ENCODE measurements at places on chromosomes 3 and 15. TPM values are rescaled to one million over a fixed set of nuclear protein-coding genes. Genes with fewer than 3 reads are reported as not detected.

Gene NANOGP8
- not detected for total RNA-seq

Gene UBA7
- total RNA-seq, result 16.4 TPM

Gene ILDR1
- total RNA-seq, result 0.12 TPM

Gene CLDN16
- 1.6 TPM for total RNA-seq

DNA sequence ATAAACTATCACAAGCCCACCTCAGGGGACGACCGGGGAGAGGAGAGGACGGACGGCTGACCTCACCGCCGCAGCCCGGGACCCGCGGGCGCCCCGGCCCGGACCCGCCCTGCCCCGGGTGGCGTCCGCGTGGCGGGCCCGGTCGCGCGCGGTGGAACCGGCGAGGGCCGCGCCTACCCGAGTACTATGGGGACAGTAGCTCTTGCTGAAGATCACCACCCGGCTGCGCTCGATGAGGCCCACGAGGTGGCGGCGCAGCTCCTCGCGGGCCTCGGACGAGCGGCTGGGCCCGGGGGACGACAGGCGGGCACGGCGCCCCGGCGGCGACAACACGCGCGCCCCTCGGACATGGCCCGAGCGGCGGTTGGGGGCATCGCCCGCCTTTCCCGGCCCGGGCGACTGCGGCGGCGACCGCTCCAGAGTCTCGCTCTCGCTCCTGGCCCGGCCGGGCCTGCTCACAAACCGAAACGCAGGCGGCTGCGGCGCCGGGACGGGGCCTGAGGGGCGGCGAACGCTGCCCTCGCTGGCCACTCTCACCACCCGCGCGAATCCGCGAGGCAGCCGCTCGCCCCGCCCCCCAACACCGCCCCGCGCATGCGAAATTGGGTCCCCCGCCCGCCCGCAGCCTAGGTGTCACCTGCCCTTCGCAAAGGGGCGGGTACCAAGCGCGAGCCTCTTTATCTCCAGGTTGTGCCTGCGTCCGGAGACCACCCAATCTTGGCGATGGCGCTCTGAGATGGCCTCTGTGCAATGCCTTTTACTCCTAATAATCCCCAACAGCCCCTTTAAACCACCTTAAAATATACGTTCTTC, at the start of gene TXNRD3:
TSS of gene TXNRD3 (minus strand) at position 554 of the 813 bp plus-strand sequence.
- peak within 1 kb of the TSS; percentile 63 for H3K4me3 ChIP-seq
- DNase-seq, result peak; percentile 93
- no peaks in the 10 kb centered on the region for H3K4me1 ChIP-seq
- no peaks in the 10 kb centered on the region for H3K36me3 ChIP-seq

DNA sequence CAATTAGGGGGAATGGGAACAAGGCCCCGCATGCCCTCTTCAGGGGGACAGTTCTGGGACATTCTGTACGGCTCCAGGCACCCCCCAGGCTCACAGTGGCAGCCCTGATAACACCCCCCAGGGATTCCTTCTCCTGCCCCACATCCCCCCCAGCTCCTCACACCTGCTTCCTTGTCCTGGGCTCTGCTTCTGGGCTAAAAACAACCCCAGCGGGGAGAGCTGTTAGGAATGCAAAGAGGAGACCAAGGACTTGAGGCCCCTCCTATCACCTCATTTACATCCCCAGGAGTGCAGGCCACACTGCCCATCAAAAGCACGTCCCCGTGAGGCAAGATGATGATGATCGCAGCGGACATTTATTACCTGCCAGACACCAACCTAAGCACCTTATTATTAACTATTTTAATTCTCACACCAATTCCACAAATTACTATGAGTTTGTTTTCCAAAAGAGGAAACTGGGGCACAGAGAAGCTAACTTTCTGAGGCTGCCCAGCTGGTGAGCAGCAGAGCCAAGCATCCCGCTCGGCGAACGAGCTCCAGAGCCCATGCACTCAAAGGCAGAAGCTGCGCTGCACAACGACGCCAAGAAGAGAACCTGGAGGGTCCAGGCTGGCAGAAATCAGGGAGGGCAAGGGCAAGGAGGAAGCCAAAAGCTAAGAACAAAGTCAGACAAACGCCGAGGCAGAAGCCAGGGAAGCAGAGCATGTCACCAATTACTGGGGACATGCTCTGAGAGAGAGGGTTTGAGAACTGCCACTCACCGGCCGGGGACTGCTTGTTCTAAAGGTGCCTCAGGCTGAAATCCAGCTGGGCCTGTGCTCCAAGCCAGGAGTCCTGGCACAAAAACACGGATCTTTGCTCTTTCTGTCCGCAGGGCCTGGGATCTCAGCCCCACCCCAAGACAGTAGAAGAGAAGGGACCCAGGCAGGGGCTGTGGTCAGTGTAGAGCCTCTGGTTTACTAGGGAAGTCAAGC, 76.2 kb upstream of the NSMCE3 start:
- no peaks in the 10 kb centered on the region for H3K27me3 ChIP-seq
- H3K4me1 ChIP-seq, result no peaks in the 10 kb centered on the region
- DNase-seq, result no peak
- no peak overlapping the region for H3K27ac ChIP-seq
- H3K36me3 ChIP-seq, result no peaks in the 10 kb centered on the region
- H3K4me3 ChIP-seq, result no peak overlapping the region

DNA sequence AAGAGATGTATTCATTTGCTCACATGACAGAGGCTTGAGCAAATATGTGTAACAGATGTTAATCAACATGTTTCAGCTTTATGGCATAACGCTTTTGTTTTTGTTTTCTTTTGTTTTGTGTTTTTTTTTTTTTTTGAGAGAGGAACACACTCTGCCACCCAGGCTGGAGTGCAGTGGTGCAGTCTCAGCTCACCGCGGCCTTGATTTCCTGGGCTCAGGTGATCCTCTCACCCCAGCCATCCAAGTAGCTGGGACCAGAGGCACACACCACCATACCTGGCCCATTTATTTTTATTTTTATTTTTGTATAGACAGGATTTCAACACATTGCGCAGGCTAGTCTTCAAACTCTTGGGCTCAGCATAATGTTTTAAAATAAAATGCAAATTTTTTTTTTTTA, 1504.4 kb upstream of the CADM2 start:
- H3K4me3 ChIP-seq, result no peak overlapping the region
- H3K27ac ChIP-seq, result no peak overlapping the region
- no peaks in the 10 kb centered on the region for H3K36me3 ChIP-seq
- no peaks in the 10 kb centered on the region for H3K4me1 ChIP-seq
- no peaks in the 10 kb centered on the region for H3K27me3 ChIP-seq

DNA sequence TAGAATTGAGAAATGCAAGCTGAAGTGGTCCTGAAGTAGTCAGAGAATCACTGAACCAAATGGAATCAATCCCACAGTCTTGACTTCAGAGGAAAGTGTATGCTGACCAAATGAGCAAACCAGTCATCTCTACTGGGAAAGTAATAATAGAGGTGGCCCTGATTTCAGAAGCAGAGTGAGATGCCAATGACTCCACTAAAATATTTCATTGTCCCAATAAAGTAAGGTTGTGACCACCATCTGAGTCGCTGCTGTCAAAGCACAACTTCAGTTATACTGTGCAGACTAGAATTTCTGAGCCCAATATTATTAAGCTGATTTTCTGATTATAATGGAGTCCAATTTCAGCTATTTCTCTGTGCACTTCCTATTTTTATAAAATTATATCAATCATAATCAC, 334.4 kb upstream of the THBS1 start:
- H3K27ac ChIP-seq, result no peak overlapping the region
- no peaks in the 10 kb centered on the region for H3K36me3 ChIP-seq
- no peaks in the 10 kb centered on the region for H3K27me3 ChIP-seq
- no peak for DNase-seq
- H3K4me1 ChIP-seq, result no peaks in the 10 kb centered on the region

- DNase-seq, result no peak
- no peaks in the 10 kb centered on the region for H3K27me3 ChIP-seq
- H3K36me3 ChIP-seq, result no peaks in the 10 kb centered on the region
- H3K4me1 ChIP-seq, result no peaks in the 10 kb centered on the region
- H3K4me3 ChIP-seq, result peak overlapping the region; percentile 82
Measured at GRCh38 chr3:134249296-134249841, 1.3 kb downstream of the RYK start.

DNA sequence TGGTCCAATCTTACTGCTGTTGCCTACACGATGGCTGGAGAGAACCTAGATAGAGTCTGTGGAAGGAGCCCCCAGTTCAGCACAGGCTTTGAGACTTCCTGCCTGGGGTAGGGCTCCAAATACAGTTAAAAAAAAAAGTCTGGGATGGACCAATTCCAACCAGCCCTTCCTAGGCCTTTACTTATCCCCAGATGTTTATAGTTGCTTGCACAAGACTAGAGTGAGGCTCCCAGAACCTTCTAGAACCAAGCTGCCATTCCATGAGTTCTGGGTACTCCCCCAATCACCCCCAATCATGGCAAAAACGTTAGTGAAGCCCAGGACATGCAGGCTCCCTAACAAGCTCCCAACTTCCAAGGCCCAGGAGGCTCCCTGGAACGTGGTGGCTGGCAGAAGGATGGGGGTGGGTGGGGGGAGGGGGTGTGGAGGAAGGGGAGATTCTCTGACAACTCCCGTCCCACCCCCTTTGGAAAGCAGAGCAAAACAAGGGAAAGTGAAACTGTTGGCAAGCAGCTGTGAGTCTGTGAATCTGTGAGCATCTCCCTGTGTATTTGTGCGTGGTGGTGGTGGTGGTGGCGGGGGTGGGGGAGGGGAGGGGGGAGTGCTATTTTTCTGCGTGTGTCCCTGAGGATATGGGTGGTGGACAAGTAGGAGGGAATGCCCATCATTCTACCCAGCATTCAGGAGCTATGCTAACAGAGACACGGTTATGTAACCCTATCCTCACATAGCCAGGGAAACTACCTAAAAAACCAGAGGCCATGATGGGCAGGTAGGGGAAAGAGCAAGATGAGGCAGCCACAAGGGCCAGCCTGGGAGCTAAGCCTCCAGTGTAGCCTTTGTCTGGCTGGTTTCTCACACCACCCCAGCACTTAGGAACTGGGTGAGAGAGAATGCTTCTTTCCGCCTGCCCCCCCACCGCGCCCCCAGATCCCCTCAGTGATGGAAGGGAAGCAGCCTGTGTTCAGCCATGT, 2.0 kb downstream of the MST1R start:
- no peaks in the 10 kb centered on the region for H3K4me1 ChIP-seq
- H3K4me3 ChIP-seq, result no peak overlapping the region
- no peaks in the 10 kb centered on the region for H3K36me3 ChIP-seq
- DNase-seq, result no peak

DNA sequence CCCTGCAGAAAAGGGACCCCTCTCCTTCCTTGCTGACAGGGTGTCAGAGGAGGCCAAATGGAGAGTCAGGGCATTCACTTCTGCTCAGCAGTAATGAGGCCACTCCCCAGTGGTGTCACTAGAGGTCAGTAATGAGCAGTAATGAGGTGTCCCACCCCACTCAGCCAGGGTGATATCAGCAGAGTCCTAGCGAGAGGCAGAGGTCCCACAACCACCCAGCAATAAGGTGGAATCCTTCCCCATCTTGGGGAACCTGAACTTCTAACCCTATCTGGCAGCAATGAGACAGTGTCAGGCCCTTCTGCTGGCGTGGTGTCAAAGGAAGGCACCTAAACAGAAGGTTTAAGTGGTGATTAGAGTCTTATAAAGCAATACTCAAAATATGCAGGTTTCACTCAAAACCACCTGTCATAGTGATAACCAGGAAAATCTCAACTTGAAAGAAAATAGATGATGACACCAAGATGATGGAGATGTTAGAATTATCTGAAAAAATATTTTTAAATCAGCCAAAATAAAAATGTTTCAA, 12.9 kb downstream of the OCA2 start:
- DNase-seq, result peak; percentile 68
- no peak overlapping the region for H3K4me3 ChIP-seq
- no peak overlapping the region for H3K27ac ChIP-seq
- H3K4me1 ChIP-seq, result no peaks in the 10 kb centered on the region
- H3K27me3 ChIP-seq, result no peaks in the 10 kb centered on the region
- no peaks in the 10 kb centered on the region for H3K36me3 ChIP-seq

DNA sequence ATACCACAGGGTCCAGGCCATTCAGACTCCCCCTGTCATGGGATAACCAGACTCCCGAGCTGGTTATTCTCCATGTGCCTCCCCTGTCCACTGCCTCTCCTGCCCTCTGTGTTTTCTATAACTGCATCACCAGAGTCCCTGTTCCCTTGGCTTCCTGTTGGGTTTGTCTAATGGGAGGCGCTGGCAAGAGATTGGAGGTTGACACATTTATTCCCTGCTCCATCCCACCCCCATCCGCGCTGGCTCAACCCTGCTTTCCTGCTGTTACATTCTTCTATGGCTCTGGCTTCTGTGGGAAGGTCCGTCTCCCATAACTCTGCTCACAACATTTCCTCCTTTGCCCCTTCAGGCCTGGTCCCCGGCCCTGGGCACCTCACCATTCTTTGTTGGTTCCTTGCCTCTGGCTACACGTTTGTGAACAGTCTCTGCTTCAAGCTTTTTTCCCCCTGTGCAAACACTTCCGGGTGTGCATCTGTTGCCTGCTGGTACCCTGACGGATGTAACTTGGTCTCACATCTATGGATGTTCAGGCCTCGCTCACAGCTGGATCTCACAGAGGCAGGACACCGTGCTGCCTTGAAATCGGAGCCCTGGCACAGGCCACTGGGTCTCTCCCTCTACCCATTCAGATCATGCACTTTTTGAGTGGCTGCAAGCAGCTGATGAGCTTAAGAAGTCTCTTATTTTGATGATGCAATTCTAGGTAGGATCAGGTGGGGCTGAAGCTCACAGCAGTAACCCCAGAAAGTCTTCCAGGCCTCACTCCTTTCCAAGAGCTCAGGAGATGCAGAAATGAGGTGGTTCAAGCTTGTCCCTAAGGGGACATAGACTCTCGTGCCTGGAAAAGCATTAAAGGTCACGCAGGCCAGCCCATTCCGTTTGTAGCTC, 68.6 kb upstream of the ATP13A3 start:
- no peak overlapping the region for H3K4me3 ChIP-seq
- no peaks in the 10 kb centered on the region for H3K36me3 ChIP-seq
- H3K27me3 ChIP-seq, result no peaks in the 10 kb centered on the region
- DNase-seq, result no peak
- H3K4me1 ChIP-seq, result no peaks in the 10 kb centered on the region

DNA sequence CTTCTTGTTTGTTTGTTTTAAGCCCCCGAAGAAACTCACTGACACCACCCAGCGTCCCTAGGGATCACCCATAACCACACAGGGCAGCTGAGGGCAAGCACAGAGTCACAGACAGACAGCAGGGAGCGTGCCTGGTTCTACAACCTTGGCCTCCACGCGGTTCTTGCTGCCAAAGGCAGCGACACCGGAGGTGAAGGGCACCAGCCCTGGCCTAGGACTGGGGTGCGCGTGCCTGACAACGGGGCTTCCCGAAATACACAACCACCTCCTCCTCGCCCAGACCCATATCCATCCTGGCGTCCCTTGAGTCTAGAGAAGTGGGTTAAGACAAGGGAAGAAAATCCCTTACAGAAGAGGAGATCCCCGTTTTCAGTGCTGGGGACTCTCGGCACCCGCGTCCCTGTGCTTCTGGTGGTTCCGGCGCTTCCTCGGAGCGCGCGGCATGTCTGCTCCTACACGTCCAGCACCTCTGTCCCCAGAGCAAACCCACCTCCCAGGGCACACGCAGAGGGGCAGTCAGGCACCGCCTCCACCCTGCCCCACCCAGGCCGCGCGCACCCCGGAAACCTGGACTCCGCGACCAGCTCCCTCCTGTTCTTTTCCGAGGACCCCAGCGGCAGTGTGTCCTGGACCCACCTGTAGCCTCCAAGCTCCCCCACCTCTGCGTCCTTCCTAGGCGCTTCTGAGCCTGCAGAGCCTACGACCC, 911 bp downstream of the RFTN1 start:
- no peaks in the 10 kb centered on the region for H3K27me3 ChIP-seq
- no peaks in the 10 kb centered on the region for H3K36me3 ChIP-seq
- H3K4me1 ChIP-seq, result peaks cover 34% of the 10 kb centered on the region
- peak overlapping the region; percentile 68 for H3K4me3 ChIP-seq
- DNase-seq, result peak; percentile 88

Measured in right lobe of liver (tissue), 6 donors.